Neural progenitor cell (in vitro differentiated cells): ENCODE measurements at places on chromosomes 1 and 21. TPM values are rescaled to one million over a fixed set of nuclear protein-coding genes. Genes with fewer than 3 reads are reported as not detected.

- H3K36me3 ChIP-seq, result no peaks in the 10 kb centered on the region
- H3K4me3 ChIP-seq, result no peak overlapping the region
- H3K27ac ChIP-seq, result no peak overlapping the region
- H3K27me3 ChIP-seq, result no peaks in the 10 kb centered on the region
- H3K4me1 ChIP-seq, result no peaks in the 10 kb centered on the region
- no peak for DNase-seq
Observed at GRCh38 chr1:65946960-65947359, 154.3 kb downstream of the PDE4B start.

DNA sequence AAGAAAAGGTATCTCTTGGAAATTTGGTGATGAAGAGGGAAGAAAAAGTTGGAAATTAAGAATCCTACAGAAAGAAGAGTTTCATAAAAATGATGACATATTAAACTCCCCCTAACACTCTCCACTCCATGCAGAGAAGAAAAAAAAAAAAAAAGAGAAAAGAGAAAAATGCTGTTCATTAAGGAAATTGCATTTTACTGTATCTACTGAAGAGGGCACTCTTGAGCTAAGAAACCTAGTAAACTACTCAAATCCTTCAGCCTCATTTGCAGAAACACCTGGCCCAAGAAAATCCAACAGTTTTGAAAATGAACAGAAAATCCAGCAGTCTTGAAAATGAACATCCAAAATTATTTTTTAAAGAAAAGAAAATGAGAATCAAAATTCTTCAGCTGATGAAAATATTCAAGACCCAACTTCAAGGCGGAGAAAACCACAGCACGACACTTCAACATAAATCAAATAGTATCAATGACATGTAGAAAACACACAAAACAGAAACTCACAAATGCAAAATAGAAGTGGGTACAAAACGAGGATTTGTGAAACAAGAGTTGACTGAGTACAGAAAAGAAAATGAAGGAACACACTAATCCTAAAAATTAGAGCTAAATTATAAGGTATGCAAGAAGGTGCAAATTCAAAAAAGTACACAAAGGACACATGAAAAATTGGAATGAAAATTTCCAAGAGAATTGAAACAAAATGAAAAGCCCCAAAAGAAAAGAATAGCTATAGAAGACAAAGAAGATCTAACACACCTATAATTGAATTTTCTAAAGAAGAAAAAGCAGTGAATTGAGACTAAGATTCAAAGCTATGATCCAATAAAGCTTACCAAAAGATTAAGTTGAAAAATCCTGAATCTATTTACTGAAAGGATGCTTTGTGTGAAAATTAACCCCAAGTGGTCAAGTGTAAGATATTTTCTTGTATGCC, 73.2 kb upstream of the DNAJC6 start:
- H3K4me3 ChIP-seq, result no peak overlapping the region
- H3K27ac ChIP-seq, result no peak overlapping the region
- no peaks in the 10 kb centered on the region for H3K4me1 ChIP-seq
- H3K27me3 ChIP-seq, result no peaks in the 10 kb centered on the region
- DNase-seq, result peak; percentile 59
- no peaks in the 10 kb centered on the region for H3K36me3 ChIP-seq

DNA sequence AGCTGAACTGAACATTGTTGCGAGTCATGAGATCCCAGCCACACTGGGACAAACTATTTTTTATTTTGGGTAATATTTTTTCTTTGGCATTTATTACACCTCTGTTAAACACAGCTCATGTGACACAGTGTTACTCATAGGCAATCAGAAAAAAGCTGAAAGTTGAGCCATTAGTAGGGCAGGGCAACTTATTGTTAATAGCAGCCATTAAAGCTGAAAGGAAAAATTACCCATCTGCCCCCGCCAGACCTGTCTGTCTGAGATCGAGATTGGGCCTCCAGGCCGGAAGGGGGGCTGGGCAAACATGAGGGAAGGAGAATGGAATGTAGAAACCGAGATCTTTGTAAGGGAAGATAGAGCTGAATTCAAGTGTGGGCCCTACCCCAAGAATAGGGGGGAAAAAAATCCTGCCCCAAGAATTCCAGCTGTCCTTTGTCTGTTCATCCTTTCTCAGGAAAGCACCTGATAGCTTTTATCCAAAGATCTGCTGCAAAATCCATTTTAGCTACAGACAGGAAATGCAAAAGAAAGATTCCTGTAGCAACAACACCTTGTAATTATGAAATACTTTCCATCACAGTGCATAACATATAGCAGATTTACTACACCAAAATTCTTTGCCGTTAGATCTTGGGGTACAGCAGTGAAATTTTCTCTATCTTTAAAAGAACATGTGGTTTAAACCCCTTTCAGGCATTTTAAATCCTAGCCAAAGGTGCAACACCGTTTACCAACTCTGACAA, 212.8 kb downstream of the PBX1 start:
- H3K4me3 ChIP-seq, result no peak overlapping the region
- H3K27ac ChIP-seq, result no peak overlapping the region
- H3K27me3 ChIP-seq, result no peaks in the 10 kb centered on the region
- H3K4me1 ChIP-seq, result peaks cover 33% of the 10 kb centered on the region

DNA sequence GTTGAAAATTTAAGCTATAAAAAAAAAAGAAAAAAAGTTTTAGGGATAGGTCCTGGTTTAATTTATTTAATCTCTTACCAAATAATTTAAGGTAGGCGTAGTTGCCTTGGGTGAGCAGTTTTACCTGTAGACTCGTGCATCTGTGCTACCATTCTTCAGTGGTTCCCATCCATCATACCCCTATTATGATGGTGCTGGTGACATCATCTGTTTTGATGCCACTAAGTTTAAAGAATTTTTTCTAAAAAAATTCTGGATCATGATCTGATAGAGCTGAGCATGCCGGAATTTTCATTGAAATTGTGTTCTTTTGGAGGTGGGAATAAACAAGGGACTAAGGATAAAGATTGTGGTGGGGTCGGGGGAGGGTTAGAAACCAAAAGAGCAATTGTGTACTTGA, 15.7 kb downstream of the LAMC1 start:
- H3K27me3 ChIP-seq, result no peaks in the 10 kb centered on the region
- H3K27ac ChIP-seq, result no peak overlapping the region
- DNase-seq, result no peak
- H3K4me3 ChIP-seq, result no peak overlapping the region
- H3K36me3 ChIP-seq, result no peaks in the 10 kb centered on the region

- H3K4me3 ChIP-seq, result no peak overlapping the region
- no peaks in the 10 kb centered on the region for H3K4me1 ChIP-seq
- H3K27ac ChIP-seq, result no peak overlapping the region
- DNase-seq, result no peak
- H3K36me3 ChIP-seq, result no peaks in the 10 kb centered on the region
Observed at GRCh38 chr1:165383067-165383466, 26.6 kb upstream of the LMX1A start.

DNA sequence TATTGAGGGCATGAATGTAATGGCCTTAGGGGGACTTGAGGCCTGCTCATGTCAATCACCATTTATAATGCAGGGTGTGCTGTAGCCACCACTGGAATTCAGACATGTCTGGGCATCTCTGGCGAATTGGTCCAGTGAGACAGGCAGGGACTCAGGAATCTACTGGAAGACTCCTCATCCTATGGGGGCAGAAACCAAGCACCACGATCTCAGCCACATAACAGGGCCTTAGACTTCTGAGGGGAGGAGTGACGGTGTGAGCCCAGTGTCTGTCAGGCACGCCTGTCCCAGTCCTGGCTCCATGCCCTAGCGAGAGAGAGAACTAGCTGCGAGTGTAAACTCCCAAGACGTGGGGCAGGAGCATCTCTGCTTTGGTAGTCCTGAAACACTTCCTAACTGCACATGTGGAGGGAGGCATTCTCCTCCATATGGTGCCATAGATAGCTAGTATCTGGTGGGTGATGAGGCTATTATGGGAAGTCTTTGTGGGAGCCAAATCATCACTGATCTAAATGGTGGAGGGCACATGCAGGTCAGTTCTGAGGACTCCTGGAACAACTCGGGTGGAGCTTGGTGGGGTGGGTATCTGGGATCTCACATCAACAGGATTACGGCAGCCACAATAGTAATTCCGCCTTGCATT, 29.8 kb upstream of the KIAA0040 start:
- H3K36me3 ChIP-seq, result no peaks in the 10 kb centered on the region
- H3K27ac ChIP-seq, result no peak overlapping the region
- no peak for DNase-seq
- H3K4me3 ChIP-seq, result no peak overlapping the region

DNA sequence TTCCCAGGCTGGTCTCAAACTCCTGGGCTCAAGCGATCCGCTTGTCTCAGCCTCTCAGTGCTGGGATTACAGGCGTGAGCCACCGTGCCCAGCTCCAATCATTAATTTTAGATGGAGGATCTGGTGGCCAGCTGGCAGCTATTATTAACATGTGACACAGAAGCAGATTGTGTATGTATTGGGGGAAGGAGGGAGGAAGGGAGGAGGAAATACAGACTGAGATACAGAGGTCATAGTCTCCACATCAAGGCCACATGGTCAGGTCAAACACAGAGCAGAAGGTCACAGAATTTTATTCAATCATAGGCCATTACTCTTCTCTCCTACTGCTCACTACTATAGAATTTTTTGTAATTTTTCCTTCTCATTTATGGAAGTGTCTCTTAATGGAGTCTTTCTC, 57.9 kb upstream of the ADORA3 start:
- H3K4me3 ChIP-seq, result no peak overlapping the region
- no peaks in the 10 kb centered on the region for H3K4me1 ChIP-seq
- DNase-seq, result no peak
- H3K27ac ChIP-seq, result no peak overlapping the region
- no peaks in the 10 kb centered on the region for H3K27me3 ChIP-seq

- DNase-seq, result peak; percentile 35
- no peaks in the 10 kb centered on the region for H3K36me3 ChIP-seq
- H3K4me3 ChIP-seq, result no peak overlapping the region
- H3K4me1 ChIP-seq, result peaks cover 5% of the 10 kb centered on the region
Observed at GRCh38 chr1:246608616-246609376, 42.5 kb downstream of the CNST start.

DNA sequence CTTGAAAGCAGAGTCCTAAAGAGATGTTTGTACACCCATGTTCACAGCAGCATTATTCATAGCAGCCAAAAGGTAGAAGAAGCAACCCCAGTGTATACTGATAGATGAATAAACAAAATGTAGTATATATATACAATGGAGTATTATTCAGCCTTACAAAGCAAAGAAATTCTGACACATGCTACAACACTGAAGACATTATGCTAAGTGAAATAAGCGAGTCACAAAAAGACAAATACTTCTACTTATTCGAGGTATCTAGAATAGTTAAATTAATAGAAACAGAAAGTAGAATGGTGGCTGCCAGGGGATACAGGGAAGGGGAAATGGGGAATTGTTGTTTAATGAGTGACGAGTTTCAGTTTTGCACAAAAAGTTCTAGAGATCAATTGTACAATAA, 23.5 kb downstream of the COP1 start:
- no peak overlapping the region for H3K4me3 ChIP-seq
- peaks cover 32% of the 10 kb centered on the region for H3K4me1 ChIP-seq
- no peak overlapping the region for H3K27ac ChIP-seq

GRCh38 chr1:54714881-54715492, 674 bp upstream of the TTC4 start:
- H3K27me3 ChIP-seq, result peaks cover 11% of the 10 kb centered on the region
- H3K27ac ChIP-seq, result no peak overlapping the region
- H3K4me1 ChIP-seq, result peaks cover 7% of the 10 kb centered on the region
- DNase-seq, result no peak
- H3K36me3 ChIP-seq, result no peaks in the 10 kb centered on the region
- peak overlapping the region; percentile 87 for H3K4me3 ChIP-seq

- H3K4me3 ChIP-seq, result peak overlapping the region; percentile 94
- peaks cover 18% of the 10 kb centered on the region for H3K4me1 ChIP-seq
- H3K27ac ChIP-seq, result no peak overlapping the region
- H3K36me3 ChIP-seq, result no peaks in the 10 kb centered on the region
- peak; percentile 3 for DNase-seq
Observed at GRCh38 chr1:41242342-41243078, 404 bp upstream of the SCMH1 start.

- H3K4me1 ChIP-seq, result no peaks in the 10 kb centered on the region
- H3K4me3 ChIP-seq, result no peak overlapping the region
- no peaks in the 10 kb centered on the region for H3K36me3 ChIP-seq
- H3K27me3 ChIP-seq, result no peaks in the 10 kb centered on the region
Observed at GRCh38 chr1:246681900-246682895, 42.0 kb upstream of the SCCPDH start.

GRCh38 chr1:20555025-20555757, 2.8 kb downstream of the FAM43B start:
- H3K36me3 ChIP-seq, result no peaks in the 10 kb centered on the region
- H3K27me3 ChIP-seq, result peaks cover 100% of the 10 kb centered on the region
- peaks cover 8% of the 10 kb centered on the region for H3K4me1 ChIP-seq
- H3K4me3 ChIP-seq, result no peak overlapping the region
- DNase-seq, result no peak

DNA sequence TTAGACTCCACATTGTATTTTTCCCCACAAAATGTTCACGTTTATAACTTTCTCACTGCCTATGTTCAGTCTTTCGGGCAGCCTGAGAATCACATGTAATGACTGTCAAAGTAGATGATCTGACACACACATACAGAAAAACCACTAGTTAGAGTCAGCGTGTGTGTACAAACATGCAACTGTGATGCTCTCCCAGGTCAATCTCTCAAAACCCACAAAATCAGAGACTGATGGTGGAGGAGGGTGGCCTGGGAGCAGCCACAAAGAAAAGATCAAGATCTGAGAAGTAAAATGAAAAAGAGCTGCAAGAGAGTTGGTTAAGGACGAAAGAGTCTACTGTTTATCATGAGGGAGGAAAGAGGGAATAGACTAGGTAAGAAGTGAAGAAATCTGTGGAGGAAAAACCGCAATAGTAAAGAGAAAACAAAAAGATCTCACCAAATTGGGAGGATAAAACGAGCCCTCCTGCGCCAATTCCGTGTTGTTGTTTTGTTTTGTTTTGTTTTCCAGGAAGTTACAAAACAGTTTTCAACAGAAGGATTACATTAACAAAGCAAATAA, 2.3 kb downstream of the EGLN1 start:
- DNase-seq, result peak; percentile 5
- peaks cover 24% of the 10 kb centered on the region for H3K4me1 ChIP-seq
- no peaks in the 10 kb centered on the region for H3K36me3 ChIP-seq
- H3K27me3 ChIP-seq, result peaks cover 56% of the 10 kb centered on the region
- peak overlapping the region; percentile 88 for H3K4me3 ChIP-seq

The OR10J1 gene
- not detected in 2 replicates for total RNA-seq

The REN gene
- total RNA-seq, result not detected in 2 replicates

The PRELP gene
- total RNA-seq, result 0.26 and 0.34 TPM in 2 replicates

The LCE3D gene
- total RNA-seq, result not detected in 2 replicates

The TRAPPC3 gene
- total RNA-seq, result 44.9 and 69.4 TPM in 2 replicates
